ENCODE measurements at places on chromosomes 12 and 14.

GRCh38 chr14:32075672-32076277 is 1.3 kb upstream of the ARHGAP5 start:
- DNase-seq: no peak

GRCh38 chr14:61627612-61628011 is 67.7 kb upstream of the HIF1A start:
- DNase-seq: no peak

DNA sequence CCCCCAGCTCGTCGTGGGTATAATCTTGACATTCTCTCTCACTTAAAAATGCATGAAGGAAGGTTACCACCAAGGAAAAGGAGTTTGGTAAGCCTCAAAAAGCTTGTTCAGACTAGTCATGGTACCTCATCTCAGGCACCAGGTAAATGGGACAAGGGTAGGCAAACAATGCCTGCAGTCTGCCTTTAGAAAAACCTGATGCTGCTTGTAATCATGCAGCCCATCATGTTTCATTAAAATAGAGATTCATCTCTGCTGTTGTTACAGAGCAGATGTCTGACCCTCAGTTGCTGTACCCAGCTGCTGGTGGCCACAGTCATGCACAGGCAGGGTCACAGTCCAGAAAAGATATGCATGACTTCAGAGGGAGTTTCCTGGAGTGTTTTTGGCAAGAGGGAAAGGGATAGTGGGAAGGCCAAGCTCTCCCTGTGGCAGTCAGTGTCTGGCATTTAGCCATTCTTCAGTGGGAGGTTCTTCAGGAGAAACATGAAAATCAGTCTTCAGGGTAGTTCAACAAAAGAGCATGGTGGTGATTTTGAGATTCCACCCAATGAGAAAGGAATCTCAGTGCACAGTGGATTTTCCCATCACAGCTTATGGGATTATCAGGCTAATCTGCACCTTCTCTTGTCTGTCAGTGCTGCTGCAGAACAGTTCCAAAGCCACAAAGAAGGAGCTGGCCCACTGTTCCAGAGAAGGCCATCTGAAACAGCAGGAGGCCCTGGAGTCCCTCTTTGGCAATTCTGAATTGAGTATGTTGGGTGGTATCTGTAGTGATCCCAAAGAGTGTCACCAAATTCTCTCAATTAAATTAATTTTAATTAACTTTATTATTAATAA is 202.7 kb upstream of the FRMD6 start:
- DNase-seq: no peak

DNA sequence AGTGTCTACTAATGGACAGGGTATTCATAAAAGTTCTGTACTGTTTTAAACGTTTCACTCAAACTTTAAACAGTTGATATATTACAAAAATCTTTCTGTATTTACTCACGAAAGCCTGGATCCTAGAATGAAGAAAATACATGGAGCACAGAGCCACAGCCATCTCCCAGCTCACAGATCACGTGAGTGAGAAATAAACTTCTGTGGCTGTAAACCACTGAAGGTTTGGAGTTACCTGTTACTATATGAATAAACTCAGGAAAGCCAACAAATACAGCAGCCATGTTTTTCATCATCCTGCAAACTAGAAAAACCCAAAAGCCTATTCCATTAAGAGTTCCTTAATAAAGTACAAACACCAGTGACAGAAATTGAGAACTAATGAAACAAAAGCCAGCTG is 867 bp upstream of the TDG start:
- DNase-seq: no peak

- no peak for DNase-seq
Measured at GRCh38 chr12:8644345-8645248, 18.0 kb downstream of the MFAP5 start.
